Activated CD4-positive, alpha-beta T cell treated with anti-CD3 and anti-CD28 coated beads for 48 hours (primary cell): ENCODE measurements at places on chromosomes 12 and 14.

GRCh38 chr14:69554500-69554899 is 20.2 kb downstream of the CCDC177 start:
- no peak for DNase-seq

- DNase-seq: no peak
Measured at GRCh38 chr12:111558107-111558376, 41.1 kb downstream of the ATXN2 start.

GRCh38 chr12:45839917-45840316 is 110.4 kb downstream of the ARID2 start:
- DNase-seq: no peak

GRCh38 chr12:99267038-99267437 is 380.5 kb upstream of the GARIN6 start:
- no peak for DNase-seq

GRCh38 chr14:71116568-71117122 is 209.4 kb downstream of the PCNX1 start:
- no peak for DNase-seq

DNA sequence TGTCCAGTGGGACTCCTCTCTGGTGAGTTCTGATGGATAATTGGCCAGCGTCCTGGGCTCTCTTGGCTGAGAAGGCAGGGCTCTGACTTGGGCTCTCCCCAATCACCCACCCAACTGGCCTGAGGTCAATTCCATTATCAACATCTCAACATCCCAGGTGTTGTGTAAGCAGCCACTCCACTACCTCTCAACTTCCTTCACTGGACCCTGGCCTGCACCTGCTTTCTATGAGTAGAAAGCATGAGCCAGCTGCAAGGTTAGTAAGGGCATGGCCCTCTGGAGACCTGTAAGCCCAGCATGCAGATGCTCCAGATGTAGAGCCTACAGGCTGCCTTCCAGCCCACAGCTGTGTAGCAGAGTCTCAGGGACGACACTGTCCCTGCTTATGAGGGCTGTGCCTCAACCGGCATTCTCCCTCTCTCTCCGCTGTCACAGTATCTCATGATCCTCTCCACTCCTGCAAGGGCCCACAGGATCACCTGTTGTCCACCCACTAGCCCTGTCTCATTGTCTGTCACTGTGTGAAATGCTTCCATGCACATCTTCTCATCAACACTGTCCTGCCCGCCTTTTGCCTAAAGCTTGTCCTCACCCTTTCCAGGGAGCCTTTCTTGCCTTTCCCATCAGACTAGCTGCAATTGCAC is 5.4 kb upstream of the KRT81 start:
- no peak for DNase-seq

DNA sequence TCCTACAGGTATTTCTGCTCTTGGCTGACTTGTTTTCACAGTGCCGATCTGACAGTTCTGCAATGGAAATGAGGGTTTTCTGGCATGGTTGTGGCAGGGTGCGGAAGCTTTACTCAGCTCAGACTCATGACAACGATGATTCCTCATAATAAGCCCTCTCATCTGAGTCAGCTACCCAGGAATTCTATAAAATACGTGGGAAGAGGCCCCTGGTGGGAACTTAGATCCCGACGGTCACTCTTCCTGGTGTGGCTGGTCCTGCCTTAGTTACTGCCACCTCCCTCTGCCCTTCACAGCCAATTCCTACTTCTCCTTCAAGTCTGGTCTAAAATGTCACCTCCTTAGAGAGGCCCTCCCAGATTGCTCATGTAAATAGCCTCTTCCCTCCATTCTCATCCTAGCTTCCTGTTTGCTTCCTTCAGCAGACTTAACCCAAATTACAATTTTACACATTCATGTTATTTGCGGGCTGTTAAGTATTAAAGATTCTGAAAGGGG is 104.2 kb upstream of the MAP1LC3B2 start:
- no peak for DNase-seq

DNA sequence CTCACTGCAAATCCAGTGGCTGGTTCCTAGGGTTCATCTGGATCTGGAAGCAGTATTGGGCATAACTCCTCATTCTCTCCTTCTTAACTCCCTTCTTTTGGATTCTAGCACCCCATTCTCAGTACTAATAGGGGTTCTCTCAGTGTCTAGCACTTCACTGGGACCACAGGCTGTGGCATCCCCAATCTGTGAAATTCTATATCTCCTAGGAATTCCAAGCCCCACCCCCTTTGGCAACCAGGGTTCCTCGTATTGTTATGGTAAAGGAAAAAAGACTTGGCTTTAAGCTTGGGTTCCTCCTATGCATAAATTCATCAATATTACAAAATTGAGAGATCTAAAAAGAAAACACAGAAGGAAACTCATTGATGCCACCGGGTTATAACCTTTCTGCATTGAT is 45.0 kb upstream of the FBXO21 start:
- DNase-seq: no peak

DNA sequence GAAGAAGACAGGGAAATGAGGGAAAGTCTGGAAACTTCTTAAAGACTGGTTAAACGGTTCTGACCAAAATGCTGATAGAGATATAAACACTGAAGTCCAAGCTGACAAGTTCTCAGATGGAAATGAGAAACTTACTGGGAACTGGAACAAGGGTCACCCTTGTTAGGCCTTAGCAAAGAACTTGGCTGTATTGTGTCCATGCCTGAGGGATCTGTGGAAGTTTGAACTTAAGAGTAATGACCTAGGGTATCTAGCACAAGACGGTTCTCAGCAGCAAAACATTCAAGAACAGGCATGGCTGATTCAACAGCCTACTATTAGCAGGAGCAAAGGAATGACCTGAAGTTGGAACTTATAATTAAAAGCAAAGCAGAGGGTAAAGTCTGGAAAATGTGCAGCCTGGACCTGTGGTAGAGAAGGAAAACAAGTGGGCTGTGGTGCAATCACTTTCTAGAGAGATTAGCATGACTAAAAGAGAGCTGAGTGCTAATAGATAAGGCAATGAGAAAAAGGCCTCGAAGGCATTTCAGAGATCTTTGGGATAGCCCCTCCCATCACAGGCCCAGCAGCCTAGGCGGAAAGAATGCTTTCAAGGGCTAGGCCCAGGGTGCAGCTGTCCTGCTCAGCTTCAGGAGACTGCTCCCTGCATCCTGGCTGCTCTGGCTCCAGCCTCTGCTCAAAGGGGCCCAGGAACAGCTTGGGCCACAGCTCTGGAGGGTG is 60.3 kb downstream of the ATP2B1 start:
- no peak for DNase-seq

- no peak for DNase-seq
Measured at GRCh38 chr14:41051801-41052200, 554.9 kb upstream of the LRFN5 start.

DNA sequence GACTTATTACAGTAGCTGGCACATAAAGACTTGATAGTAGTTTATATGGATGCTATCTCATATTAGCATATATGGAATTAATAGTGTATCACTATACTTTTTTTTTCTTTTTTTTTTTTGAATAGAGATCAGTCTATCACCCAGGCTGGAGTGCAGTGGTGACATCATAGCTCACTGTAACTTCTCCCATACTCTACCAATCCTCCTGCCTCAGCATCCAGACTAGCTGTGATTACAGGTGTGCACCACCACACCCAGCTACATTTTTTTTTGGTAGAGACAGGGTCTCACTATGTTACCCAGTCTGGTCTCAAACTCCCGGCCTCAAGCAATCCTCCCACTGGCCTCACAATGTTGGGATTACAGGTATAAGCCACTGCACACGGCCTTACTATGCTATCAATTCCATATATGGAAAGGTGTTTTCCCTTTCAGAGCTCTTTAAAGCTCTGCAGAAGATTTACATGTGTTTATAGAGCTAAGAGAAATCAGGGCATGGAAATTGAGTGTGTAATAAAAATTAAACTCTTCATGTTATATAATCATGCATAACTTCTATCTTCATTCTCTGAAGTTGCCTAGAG is 1.8 kb upstream of the TBK1 start:
- DNase-seq: no peak

GRCh38 chr12:80040075-80040738 is 59.1 kb upstream of the OTOGL start:
- DNase-seq: peak; percentile 24

DNA sequence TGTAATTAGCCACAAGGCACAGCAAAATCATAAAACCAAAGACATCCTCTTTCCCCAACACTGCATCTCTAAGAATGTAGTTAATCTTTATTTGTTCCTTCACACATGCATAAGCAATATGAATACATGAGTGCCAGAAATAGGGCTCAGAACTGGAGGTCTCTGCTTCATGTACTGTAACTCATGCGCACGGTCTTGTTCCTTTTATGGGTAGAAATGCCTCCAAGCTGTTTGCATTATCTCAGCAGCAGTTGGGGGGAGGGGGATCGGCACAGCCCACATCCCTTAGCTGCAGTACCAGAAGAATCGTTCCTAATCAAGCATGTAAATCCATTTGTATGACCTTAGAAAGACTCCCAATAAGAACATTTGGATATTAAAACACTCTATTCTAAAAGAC is 20.0 kb downstream of the RHOJ start:
- DNase-seq: no peak

- no peak for DNase-seq
Measured at GRCh38 chr14:75647640-75648039, 13.0 kb downstream of the ERG28 start.

DNA sequence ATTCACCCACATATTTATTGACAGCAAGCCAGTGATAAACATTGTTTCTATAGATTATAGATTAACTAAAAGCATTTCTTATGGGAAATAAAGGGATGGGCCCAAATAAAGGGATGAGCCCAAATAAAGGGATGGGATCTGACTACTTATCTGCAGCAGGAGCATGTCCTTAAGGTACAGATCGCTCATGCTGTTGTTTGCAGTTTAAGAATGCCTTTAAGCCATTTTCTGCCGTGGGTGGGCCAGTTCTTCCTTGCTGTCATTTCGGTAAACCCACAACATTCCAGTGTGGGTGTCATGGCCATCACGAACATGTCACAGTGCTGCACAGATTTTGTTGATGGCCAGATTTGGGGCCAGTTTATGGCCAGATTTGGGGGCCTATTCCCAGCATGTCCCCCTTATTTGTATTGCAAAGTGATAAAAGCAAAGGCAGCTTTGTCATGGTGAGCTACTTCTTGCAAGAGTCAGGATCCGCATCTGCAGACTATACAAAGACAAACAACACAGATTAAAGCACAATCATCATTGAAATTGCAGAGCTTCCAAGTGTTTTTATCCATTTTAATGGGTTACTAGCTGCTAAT is 700.7 kb downstream of the LRFN5 start:
- no peak for DNase-seq

DNA sequence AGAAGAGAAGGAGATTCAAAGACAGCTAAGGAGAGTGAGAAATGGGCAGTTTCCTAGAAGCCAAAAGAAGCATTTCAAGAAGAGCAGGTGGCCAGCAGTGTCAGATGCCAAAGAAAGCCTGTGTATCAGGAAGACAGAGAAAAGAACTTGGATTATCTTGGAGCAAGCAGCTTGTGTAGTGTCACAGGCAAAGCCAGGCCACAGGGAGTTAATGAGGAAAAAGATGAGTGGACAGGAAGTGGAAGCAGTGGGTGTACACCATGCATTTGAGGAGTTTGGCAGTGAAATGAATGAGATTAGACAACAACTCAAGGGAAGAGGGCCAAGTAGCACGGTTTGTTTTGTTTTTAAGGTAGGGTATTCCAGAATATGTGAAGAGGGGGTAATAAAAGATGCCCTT is 5.6 kb upstream of the MYH7 start:
- DNase-seq: no peak

GRCh38 chr12:27233814-27234213 is 10.3 kb upstream of the STK38L start:
- no peak for DNase-seq

- DNase-seq: no peak
Measured at GRCh38 chr14:51978681-51979085, 10.7 kb upstream of the RTRAF start.

DNA sequence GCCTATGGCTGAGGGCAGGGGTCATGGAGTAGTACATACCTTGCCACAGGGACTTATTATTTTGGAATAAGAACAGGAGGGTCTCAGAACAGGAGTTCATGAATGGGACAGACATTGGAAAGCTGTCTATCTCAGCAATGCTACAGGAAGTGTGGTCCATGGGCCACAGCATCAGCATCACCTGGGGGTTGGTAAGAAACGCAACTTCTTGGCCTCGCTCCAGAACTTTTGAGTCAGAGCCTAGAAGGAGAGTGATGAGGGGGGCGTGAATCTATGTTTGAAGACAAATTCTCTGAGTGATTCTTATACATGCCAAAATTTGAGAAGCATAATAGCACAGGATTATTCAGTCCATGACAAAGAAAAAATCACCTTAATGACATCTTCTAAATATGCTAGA is 156.6 kb downstream of the RPAP3 start:
- DNase-seq: peak; percentile 42

GRCh38 chr14:32358781-32359180 is 29.7 kb downstream of the AKAP6 start:
- no peak for DNase-seq

GRCh38 chr14:99750746-99751450 is 42.3 kb upstream of the EML1 start:
- DNase-seq: no peak

- no peak for DNase-seq
Measured at GRCh38 chr12:132056320-132056719, 87.8 kb downstream of the DDX51 start.

- DNase-seq: no peak
Measured at GRCh38 chr14:24965934-24966578, 83.9 kb downstream of the STXBP6 start.

- no peak for DNase-seq
Measured at GRCh38 chr12:90086281-90086680, 377.6 kb upstream of the ATP2B1 start.

DNA sequence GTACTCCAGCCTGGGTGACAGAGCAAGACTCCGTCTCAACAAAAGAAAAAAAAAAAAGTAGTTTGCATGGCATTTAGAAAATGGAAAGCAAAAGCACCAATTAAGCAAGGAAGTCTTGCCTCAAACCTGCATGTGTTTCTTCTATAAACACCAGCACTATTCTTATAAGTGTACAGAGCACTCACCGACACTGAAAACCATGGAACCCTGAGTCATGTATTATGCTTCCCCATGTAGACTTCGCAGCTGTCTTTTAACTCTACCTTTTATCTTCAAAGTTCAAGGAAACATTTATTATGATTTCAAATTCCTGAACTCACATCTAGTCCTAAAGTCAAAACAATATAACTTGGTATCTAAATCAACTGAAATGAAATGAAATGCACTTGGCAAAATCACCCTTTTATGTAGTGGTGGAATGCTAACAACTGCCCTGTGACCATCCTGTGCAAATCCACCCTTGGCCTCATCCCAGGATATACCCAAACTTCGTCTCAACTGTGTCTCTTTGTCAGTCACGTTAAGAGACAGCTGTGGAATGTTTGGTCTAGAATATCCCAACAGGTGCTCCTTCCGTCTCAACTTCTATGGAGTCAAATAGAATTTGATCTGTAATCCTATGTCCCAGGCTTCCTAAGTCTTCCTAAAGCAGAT is 4.8 kb downstream of the BCAT1 start:
- DNase-seq: no peak

DNA sequence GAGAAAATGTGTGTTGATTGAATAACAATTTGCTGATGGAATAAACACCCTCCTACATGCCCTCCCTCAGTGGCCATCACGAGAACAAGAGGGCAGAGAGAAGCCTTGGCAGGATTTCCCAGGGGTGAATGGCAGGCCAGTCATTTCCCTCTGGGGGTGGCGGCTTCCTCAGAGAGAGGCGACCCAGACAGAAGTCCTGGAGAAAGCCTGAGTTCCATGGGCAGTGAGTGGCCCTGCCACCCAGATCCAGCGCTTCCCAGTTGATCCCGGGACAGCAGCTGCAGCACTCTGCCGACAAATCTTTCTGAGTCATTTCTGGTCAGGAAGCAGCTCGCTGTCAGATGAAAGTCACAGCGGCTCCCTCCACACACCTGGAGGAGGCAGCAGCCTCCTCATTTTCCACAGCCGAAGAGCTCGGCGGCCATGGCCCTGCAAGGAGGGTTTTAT is 123.0 kb downstream of the SCARB1 start:
- DNase-seq: peak; percentile 45

GRCh38 chr12:25311506-25311905 is 60.8 kb upstream of the KRAS start:
- no peak for DNase-seq
